ENCODE measurements at places on chromosomes 13 and 19. TPM values are rescaled to one million over a fixed set of nuclear protein-coding genes. Genes with fewer than 3 reads are reported as not detected.

Gene LRRC4B
- 0.05 TPM for total RNA-seq

Gene NOVA2
- total RNA-seq: not detected

Gene MADCAM1
- total RNA-seq: 0.29 TPM

Gene URAD
- not detected for total RNA-seq

Gene ZNF132
- total RNA-seq: 6.9 TPM

Gene F10
- total RNA-seq: 1.3 TPM

GRCh38 chr13:91181892-91182291 lies 165.6 kb upstream of the MIR17HG start:
- DNase-seq: no peak

DNA sequence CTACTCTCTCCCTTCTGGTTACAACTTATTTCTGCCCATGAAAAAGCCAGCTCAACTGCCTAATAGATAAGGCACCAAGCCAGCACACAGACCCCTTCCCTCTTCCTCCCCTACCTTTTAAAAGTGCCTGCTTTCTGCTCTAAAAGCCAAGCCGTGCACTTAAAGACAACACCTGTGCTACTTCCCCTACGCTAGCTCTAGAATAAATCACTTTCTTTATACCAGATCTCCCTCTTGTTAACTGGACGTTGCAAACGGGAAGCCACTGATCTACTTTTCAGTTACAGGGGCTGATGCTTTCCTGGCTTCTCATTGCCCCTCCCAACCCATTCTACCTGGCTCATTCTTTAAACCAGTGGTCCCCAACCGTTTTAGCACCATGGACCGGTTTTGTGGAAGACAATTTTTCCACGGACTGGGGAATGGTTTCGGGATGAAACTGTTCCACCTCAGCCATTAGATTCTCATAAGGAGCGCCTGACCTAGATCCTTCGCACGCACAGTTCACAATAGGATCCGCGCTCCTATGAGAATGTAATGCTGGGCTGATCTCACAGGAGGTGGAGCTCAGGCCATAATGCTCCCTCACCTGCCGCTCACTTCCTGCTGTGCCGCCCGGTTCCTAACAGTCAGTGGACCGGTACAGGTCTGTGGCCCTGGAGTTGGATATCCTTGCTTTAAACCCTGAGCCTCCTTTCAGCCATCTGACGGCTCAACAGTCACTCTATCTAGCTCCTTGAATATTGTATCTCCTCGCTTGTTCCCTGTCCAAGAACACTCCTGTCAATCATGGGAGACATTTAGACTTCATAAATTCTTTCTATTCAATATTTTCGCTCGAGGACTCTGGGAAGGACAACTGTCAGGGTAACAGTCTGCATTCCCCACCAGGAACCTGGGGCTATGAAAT lies 841 bp upstream of the ZNF223 start:
- DNase-seq: no peak

DNA sequence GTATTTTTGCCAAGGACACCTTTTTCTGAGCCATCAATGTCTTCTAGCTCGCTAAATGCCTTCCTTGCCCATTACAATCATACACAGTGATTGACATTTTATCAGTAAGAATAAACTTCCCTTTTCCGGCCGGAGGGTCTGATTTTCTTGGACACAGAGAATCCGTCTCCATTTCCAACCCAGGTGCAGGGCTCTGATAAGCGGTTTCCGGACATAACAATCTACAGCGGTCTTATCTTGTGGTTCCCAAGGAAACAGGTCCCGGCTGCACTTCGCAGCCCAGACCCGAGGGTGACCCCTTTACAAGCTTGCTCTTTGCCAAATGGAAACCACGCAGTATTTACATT lies 5.1 kb upstream of the ZNF77 start:
- DNase-seq: no peak

DNA sequence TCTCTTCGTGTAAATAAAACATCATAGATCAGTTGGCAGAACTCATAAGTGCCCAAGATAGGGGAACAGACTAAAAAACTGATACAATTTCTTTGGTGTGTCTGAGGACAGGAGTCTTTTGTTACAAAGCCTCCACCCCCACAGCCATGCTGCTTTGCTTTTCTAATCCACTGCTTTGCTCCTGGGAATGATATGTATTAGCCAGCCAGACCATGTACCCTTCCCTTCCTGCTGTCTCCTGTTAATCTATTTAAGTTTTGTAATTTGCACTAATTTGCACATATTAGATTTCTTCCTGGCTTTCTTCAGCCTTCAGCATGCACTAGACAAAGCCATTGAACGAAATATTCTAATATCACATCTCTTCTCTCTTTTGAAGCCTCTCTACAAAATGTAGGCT lies 130.5 kb downstream of the MAB21L1 start:
- no peak for DNase-seq

DNA sequence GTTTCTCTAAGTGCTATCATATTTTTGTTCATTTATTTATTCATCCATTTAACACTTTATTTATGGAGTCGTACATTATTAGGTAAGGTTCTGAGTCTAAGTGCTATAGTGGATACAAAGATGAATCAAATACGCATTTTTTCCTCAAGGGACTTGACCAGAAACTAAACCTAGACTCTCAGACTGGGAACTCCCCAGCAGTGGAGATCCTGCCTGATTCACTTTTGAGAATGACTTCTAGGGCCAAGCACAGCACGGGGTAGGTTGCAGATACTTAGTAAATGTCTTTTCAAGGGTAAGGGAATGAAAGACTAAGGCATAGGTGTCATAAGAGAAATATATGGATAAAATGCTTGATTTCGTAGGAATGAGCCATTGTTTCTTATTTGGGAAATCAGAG lies 7.2 kb downstream of the DNAJC15 start:
- no peak for DNase-seq

GRCh38 chr13:44879452-44880058 lies 109.7 kb downstream of the NUFIP1 start:
- peak; percentile 60 for DNase-seq

GRCh38 chr19:15144046-15144646 lies 36.9 kb downstream of the SYDE1 start:
- no peak for DNase-seq

DNA sequence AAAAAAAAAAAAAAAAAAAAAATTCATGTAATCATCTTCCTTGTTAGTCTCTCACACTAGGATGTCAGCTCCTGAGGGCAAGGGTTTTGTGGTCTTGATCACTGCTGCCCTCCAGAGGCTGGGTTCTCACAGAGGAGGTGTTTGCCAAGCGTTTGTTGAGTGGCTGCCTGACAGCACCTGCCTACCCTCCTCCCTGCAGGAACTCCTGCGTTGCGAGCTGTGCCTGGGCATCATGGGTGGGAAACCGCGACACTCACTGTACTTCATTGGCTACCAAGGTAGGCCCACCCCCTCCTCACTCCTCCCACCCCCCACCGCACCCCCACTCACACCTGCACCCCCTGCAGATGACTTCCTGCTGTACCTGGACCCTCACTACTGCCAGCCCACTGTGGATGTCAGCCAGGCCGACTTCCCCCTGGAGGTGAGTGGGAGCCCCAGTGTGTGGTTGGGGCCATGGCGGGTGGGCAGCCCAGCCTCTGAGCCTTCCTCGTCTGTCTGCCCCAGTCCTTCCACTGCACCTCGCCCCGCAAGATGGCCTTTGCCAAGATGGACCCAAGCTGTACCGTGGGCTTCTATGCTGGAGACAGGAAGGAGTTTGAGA lies 8.1 kb downstream of the ATG4D start:
- DNase-seq: peak; percentile 25

DNA sequence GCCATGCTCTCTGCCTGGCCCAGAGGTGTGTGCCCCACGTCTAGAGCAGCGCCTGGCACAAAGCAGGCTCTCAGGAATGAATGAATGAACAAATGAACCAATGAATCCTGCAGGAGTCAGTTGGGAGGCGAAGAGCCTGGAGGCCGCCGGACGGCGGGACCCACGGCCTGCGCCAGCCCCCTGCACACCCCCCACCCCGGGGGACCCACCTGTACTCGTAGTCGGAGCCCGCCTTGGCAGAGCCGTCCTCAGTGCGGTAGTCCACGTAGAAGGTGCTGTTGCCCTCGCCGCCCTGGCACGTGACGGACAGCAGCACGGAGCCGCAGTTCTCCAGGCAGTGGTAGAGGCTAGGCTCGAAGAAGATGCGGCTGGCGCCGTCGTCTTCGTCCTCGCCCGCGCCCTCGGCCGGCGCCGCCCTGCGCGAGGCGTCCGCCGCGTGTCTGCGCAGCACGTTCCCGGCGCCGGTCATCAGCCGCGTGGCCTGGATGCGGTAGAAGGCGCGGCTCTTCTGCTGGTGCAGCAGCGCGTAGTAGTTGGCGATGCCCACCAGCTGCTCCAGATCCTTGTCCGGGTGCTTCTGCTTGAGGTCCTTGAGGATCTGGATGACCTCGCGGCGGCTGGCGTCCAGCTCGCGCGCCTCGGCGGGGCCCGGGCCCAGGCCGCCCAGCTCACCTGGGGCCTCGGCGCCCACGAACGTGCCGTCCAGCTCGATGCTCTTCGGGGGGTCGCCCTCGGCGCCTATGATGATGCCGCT lies 14.8 kb downstream of the SLC8A2 start:
- DNase-seq: no peak

GRCh38 chr19:43726736-43727592 lies 11.1 kb downstream of the IRGC start:
- DNase-seq: peak; percentile 24

DNA sequence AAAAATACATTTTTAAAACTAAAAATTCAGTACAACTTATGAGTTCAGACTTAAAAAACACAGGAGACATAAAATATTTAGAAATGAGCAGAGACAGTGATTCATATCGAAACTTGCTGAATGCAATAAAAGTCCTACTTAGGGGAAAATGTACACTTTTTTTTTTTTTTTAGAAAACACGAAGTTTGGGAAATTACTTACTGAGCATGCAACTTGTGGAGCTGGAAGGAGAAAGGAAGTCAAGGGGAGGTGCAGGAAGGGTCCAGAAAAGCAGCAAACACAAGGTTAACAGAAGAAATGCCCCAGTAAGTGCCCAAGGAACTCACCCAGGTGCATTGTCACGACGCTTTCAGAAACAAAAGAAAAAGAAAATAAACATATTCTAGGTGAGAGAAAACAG lies 18.6 kb upstream of the LAIR1 start:
- no peak for DNase-seq

DNA sequence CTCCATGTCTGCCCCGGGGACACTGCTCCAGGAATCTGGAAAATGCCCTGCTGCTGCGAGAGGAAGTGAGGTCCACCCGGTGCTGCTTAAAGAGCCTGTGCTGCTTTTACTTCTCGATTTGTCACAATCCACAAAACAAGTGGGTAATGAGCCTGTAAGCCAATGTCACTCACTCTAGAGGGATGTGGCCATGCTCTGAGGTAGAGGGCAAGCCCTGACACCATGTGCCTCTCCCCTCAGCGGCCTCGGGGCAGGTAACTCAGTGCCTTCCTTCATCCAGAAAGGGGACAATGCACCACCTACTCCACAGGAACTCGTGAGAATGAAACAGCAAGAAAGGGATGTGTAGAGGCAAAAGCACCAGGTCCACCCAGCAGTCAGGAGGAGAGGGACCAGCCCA lies 106.2 kb downstream of the TUBA3C start:
- DNase-seq: no peak

- no peak for DNase-seq
These were observed 316 bp upstream of the ZNF530 start for GRCh38 chr19:57599377-57599760.

DNA sequence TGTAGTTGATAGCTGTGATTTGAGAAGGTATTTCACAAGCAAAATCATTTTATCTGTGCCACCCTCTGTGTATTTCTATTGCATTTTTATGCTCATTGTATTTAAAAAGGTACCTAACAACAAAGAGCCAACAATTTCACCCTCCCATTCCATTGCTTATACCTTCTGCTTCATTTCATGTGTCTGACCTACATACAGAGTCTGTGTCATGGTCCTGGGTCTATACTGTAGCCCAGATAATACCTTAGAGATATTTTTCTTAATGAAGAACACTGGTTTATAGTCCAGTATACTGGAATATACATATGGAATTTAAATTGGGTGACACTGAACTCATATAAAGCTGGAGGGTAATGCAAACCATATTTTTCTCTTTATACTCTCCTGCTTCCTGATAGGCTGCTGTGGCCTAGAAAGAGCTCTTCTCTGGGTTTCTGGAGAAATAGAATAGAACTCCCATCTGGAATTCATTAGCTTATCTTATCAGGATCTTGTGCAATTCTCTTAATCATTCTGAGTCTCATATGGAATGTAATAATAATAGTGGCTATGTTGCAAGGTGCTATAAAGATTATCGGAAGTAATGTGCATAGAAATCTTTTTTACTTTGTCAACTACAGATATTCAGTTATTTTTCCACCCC lies 31.8 kb upstream of the SPART start:
- DNase-seq: no peak

- DNase-seq: peak; percentile 32
These were observed 2.7 kb downstream of the COL4A1 start for GRCh38 chr13:110304256-110304655.

DNA sequence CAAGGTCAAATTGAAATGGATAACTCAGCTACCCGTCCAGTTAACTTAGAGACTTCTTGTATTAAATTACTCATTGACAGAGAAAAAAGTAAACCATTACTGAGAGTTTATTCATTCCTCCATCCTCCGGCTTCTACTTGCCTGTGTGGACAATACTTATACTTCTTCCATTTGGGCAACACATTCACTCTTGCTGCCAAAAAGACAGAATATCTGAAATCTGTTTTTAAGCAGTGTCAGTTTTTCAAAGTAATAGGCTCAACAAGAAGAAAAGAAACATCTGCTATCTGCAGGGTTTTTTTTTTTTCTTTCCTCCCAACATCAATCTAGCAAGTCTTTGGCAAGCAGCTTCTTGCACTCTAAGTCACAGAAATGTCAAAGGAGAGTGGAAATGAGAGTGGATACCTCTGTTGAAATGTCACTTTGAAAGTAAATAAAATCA lies 1142.8 kb downstream of the PCDH9 start:
- peak; percentile 6 for DNase-seq

DNA sequence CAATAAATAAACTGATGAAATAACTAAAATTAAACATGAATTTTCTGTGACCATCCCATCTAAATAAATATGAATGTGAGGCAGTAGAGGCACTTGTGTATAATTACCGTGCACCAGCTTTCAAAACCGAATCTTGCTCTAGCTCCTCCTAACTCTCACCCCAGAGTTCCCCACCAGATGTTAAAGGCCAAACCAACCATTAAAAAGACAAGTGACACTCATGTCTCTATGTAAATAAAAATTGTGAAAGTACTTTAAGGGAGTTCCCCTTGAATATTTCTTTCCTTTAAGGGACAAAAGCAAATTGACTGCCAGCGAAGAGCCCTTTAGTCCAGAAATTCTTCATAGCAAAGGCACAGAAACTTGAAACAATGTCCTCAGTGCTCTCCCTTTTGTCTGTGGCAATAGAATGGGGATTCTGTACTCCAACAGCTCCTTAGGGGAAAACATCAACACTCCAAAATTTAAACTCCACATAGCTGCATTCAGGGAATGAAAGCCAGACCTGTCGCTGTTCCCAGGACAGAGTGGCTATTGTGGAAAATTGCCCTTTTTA lies 101.7 kb upstream of the SOX21 start:
- no peak for DNase-seq

GRCh38 chr13:77213644-77214043 lies 113.2 kb downstream of the MYCBP2 start:
- no peak for DNase-seq

GRCh38 chr13:74825152-74825937 lies 656.6 kb downstream of the TBC1D4 start:
- DNase-seq: peak; percentile 67
